ENCODE measurements at places on chromosomes 13 and 19. TPM values are rescaled to one million over a fixed set of nuclear protein-coding genes. Genes with fewer than 3 reads are reported as not detected.

- no peak for DNase-seq
Measured at GRCh38 chr13:36536546-36536945, 104.3 kb downstream of the CCNA1 start.

DNA sequence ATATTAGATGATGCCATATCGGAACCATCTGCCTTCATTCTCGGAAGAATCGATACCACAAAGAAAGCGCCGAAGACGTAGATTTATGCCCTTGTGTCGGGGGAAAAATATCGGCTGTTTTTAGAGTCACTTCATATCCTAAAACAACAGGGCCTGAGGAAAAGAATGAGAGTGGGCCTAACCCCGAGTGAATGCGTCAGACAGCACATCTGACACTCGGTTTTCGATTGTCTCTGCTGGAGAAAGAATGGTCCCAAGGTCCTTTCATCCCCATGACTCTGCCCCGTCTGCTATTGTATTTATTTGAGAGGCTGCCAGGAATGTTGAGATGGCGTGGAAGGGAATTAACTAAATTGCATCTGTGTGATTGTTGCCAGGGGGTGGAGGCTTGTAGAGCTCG, 46.1 kb downstream of the CHST8 start:
- no peak for DNase-seq

GRCh38 chr13:44543369-44543768, 32.8 kb downstream of the TSC22D1 start:
- no peak for DNase-seq

- no peak for DNase-seq
Measured at GRCh38 chr19:5927441-5927821, 13.4 kb downstream of the CAPS start.

- DNase-seq: no peak
Measured at GRCh38 chr19:39388657-39389056, 2.2 kb downstream of the PAF1 start.

DNA sequence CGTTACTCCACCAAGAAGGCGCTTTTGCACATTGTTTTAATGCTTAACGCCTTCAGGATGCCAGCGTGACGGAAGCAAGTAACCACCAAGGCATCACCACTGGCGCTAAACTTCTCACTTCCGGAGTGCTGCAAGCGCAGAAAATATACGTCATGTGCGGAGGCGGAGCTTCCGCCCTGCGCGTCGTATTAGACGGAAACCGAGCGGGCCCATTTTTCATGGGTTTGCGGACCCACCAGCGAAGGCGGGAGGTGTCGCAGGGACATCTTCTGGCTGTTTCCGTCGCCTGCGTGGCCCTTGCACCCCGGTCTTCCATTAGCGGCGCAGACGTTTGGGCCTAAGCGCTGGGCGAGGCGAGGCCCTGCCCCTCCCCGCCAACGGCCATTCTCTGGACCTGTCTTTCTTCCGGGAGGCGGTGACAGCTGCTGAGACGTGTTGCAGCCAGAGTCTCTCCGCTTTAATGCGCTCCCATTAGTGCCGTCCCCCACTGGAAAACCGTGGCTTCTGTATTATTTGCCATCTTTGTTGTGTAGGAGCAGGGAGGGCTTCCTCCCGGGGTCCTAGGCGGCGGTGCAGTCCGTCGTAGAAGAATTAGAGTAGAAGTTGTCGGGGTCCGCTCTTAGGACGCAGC, at the start of gene ERCC5:
ERCC5 (plus strand) TSS at position 403 of the 631 bp plus-strand sequence. CDS start 235 bp downstream, outside the sequence.
- DNase-seq: peak; percentile 76

PRKCG gene
- polyA plus RNA-seq: not detected

TDRD12 gene
- 0.04 TPM for polyA plus RNA-seq

- no peak for DNase-seq
Measured at GRCh38 chr13:94710881-94711560, 1.3 kb downstream of the SOX21 start.

DNA sequence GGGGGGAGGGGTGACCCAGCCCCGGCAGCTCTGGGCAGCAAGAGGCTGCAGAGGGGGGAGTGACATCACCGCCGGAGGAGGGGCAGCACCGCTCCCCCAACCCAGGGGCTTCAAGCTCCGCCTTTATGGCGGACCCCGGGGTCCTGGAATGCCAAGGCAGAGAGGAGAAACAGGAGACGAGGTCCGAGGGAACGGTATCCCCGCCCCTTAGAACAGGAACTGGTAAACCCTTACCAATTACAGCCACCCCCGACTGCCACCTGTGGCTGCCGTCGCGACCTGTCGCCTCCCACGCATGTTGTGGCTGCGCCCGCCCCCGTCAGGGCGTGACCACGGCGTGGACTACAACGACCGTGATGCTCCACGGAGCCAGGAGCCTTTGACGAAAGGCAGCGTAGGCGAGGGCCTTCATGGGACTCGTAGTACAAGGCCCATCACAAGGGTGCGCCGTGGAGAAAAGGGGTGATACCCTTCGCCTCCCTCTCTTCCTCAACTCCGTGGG, 4.1 kb upstream of the KCNC3 start:
- no peak for DNase-seq

- no peak for DNase-seq
Measured at GRCh38 chr13:38850868-38851626, 139.6 kb downstream of the STOML3 start.

DNA sequence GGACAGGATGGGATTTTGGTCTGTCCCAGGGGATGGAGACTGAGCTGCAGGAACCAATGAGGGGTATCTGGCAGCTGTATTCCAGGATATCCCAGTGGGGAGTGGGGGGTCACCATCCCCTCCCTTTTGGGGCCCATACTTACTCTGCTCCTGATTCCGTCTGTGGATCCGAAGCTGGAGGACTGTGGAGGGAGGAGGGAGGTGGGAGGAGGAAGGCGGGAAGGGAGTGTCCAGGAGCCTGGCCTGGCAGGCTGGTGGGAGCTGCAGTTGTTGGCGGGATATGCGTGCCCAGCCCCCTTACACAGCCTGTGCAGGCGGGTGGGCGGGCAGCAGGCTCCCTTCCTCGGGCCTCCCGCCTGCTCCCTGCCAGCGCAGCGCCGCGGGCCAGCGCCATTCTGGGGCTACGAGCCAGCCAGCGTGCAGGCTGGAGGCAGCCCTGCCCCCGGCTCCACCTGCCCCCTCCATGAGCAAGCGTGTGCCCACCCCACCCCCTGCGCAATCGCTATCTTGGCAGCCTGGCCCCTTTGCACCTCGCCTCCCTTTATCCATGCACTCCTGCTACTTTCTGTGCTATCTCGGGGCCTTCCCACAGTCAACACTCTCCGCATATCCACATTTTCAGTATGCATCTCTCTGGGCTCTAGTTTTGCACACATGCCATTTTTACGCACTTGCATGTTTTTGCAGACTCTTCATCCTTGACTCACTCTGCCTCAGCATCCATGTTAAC, 2.8 kb downstream of the MAMSTR start:
- no peak for DNase-seq

GRCh38 chr13:23919006-23919405, 21.7 kb upstream of the C1QTNF9B start:
- DNase-seq: no peak

C19orf67 gene
- polyA plus RNA-seq: not detected

GRCh38 chr19:32682317-32682716, 6.7 kb downstream of the RGS9BP start:
- no peak for DNase-seq

TUBA3C gene
- not detected for polyA plus RNA-seq
